Neural progenitor cell (in vitro differentiated cells): ENCODE measurements at places on chromosomes 2 and 18. TPM values are rescaled to one million over a fixed set of nuclear protein-coding genes. Genes with fewer than 3 reads are reported as not detected.

The CPO gene
- not detected in 2 replicates for total RNA-seq

The KHK gene
- total RNA-seq: 3.3 and 5.0 TPM in 2 replicates

The SPHKAP gene
- 0.06 TPM in 1 of 2 replicates, not detected in the other for total RNA-seq

The MEP1B gene
- not detected in 2 replicates for total RNA-seq

DNA sequence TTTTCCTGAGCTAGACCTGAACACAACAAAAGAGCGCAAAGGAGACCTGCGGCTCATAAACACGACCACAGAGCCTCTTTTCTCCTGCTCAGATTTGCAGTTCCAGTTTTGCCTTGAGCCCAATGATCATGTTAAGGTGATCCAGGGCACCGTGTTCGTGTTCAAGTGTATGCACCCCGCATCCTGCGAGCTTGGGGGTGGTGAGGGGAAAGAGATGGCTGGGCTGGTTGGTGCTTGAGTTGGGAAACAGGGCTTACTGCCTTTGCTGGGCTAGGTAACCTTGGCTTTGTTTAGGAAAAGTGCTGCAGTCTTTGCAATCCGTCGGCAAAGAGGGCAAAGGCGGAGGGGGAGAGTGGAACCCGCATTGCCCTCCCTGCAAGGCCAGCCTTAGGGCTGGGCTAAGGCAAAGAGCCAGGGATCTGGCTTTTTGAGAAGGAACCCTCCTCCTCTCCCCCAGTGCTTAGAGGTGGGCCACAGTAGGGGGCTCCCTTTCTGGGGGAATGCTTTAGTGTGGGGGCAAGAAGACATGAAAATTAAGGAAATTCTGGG is 1.3 kb downstream of the HOXD10 start:
- no peak for DNase-seq
